Endothelial cell (in vitro differentiated cells): ENCODE measurements at places on chromosomes 7 and 10.

DNA sequence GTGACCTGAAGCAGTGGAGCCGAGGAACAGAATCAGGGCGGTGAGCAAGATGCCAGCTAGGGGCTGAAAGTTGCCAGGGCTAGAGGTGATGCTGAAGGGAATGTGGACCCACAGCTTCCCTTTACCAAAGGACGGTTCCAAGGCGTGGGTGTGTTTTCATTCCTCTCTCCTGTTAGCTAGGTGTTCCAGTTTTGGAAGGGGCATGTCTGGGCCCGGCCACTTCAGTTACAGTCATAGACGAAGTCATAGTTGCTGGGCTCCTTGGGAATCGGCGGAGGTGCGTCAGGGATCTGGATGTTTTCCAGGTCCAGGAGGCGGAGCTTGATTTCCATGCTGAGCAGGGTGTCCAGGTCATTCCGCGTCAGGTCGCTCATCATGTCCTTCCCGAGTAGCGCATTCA lies 131.0 kb upstream of the AOAH start:
- no peak for DNase-seq

GRCh38 chr7:111098011-111098925 lies 7.3 kb downstream of the LRRN3 start:
- DNase-seq: peak; percentile 33

GRCh38 chr10:84224411-84225028 lies 824 bp downstream of the LRIT2 start:
- DNase-seq: peak; percentile 53

GRCh38 chr7:140541513-140542227 lies 62.4 kb upstream of the MKRN1 start:
- peak; percentile 21 for DNase-seq

DNA sequence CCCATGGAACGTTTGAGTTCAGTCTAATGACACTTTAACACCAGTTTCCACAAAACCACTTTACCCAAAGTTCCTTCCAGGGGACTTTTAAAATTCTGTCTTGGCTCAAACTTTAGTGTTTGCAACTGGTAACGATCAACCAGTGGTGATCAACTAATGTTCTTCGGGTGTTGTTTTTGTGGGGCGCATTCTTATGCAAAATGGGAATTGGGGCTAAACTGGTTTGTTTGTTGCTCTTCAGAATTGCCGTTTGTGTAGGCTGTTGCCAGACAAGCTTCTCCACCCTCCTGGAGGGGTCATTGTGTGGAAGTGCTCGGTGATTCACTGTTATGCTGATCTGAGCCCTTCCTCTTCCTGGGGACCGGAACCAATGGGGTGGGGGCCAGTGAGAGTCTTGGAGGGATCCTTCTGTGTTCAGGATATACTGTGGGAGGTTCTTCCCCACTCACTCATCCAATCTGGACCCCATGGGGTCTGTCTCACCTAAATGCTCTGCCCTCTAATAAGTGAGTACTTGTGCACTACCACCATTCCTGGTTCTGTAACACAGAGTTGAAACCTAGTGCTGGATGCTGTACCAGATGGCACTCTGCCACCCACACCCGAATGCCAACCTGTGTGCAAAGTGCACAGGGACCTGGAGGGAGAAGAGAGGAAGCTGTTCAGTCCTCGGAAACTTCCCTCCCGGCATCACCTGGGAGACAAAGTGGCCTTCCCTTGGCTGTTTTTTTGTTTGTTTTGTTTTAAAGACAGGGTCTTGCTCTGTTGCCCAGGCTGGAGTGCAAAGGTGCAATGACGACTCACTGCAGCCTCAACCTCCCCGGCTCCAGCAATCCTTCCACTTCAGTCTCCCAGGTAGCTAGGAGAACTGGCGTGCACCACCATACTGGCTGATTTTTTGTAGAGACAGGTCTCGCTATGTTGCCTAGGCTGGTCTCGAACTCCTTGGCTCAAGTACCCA lies 2.1 kb downstream of the NFE2L3 start:
- DNase-seq: no peak

DNA sequence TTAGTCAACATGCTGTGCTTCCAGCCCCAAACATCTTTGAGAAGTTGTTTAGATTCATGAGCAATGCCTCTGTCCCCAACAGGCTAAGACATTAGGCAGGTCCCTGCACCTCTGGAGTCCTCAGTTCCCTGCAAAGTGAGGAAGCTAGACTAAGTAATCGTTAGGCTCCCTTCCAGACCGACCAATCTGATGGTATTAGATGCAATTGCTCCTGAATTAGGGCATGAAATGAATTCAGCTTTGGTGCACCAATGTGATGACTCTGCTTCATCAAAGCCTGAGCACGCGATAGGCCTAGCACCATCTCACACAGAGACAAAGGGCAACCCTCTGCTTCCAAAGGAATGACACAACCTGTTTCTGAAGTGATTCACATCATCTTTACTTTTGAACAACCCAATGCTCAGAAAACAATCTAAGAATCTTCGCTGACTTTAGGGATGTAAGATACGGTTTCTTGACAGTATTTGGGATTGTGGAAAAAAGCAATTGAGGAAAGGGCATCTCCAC lies 723 bp upstream of the TES start:
- DNase-seq: no peak

GRCh38 chr7:40587419-40587818 lies 452.6 kb downstream of the SUGCT start:
- DNase-seq: no peak

GRCh38 chr10:124323111-124323725 lies 95.5 kb downstream of the OAT start:
- DNase-seq: no peak

GRCh38 chr10:124318811-124319210 lies 99.9 kb downstream of the OAT start:
- DNase-seq: no peak

DNA sequence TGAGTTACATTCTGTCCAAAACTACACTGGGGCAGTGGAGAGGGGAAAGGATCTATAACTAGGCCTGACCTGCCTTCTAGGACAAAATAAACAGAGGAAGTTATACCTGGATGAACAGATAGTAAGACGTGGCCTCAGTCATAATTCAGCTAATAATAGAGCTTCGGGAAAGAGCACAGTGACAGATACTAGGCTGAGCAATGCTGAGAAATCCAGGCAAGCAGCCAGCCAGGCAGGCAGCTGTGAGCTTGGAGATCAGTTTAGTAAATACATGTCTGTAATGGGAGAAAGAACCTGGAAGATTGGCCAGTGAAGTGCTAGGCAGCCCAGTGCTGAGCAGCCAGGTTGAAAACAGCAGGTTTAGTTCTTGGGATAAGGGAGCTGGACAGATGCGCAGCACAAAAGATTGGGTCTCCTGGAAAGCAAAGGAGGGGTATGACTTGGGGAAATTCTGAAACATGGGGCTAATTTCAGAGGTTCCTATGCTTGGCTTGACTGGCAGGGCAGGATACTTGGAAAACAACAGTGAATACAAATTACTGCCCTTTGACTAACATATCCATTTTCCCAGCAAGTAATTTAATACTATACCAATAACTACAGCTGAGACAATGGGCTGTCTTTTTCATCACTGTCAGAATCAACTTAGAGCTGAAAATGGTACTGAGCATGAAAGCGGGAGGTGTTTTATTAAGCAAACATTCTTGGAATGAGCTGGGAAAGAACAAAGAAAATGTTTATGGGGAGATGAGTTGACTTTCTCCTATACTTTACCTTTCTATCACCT lies 140.8 kb downstream of the DGKB start:
- DNase-seq: no peak

- DNase-seq: no peak
Observed at GRCh38 chr7:29626730-29627129, 63.1 kb downstream of the PRR15 start.

DNA sequence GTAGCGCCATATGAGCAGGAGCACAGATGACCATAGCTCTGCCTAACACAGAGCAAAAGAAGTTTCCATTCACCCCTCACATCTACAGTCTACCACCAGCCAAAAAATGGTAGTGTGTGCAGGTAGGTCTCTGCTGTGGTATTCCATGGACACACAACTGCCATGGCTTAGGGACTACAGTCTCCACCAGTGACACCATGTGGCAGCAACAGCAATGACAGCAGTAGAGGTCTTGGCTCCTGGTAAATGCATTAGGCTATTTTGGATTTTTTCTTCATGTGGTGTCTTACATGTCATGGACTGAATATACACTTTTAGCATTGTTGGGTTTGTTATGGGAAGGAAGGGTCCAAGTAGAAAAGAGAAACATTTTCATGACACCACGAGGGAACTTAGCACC lies 70.1 kb upstream of the CABCOCO1 start:
- peak; percentile 15 for DNase-seq

- DNase-seq: no peak
Observed at GRCh38 chr10:109588259-109588658, 335.1 kb downstream of the XPNPEP1 start.

DNA sequence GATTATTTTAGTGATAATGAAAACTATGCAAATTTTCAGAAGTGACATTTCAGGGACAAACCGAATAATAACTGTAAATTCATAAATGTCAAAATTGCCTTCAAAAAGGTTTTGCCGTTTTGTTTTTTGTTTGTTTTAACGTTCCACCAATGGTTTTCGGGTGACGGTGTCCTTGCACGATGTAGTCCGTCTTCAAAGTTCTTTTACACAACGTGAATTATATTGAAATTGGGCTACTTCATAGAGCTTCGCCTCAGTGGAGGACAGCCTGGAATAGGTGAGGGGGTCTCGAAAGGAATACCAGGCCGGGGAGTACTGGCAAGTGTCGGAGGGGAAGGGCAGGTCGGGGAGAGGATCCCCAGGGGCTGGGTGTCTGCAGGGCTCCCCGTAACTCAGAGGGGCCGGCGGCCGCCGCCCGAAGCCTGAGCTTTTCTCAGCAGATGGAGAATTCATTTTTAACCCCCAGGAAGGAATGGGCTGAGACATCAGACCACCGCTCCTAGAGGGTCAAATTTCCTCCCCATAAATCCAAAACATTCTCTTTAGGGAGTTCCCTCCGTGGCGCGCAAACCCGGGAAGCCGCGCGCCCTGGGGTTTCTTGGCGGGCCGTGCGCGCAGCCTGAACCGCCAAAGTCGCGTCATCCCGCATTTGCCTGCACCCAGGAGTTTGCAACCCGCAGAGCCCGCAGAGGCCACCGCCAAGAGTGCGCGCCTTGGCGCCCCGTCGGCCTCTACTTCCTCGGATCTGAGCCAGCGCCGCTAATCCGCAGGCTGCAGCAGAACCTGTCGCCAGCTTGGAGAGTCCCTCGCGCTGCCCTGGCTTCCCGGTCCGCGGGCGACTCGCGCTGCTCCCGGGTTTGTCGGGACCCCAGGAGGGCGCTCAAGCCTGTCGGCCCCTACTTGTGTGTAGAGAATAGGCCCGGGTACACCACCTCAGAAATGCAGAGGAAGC lies 17.3 kb upstream of the EVX1 start:
- no peak for DNase-seq

DNA sequence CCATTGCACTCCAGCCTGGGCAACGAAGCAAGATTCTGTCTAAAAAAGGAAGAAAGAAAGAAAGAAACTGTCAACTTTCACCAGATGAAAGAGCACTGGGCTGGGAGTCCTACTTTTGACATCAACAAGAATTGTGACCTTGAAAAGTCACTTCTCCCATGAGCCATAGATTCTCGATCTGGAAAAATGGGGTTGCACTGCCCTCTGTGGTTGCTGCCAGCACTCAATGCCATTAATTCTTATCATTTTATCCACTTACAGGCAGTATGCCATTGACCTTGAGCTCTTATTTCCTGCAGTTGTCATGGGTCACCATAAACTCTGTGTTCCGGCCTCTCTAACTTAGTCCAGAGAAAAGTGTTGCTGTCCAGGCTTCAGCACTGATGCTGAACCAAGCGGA lies 137.2 kb downstream of the NOC3L start:
- DNase-seq: no peak

GRCh38 chr10:83127942-83128575 lies 1011.2 kb upstream of the GHITM start:
- no peak for DNase-seq

DNA sequence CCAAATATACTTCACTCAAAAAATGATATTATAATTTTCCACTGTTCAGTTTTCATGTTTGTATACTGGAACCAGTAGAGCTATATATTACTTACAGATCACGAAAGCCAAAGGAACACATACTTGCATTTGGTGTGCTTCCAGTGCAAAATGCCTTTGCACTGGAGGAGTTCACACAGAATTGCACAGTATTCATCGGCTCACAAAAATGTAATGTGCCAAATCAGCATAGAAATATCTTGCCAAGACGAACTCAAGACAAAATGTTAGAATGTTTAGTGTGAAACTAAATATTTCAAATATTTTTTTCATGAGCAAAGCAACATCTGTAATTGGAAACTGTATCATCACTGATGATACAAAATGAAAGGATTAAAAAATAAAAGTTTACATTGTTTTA lies 646.2 kb upstream of the SEMA3D start:
- DNase-seq: no peak

DNA sequence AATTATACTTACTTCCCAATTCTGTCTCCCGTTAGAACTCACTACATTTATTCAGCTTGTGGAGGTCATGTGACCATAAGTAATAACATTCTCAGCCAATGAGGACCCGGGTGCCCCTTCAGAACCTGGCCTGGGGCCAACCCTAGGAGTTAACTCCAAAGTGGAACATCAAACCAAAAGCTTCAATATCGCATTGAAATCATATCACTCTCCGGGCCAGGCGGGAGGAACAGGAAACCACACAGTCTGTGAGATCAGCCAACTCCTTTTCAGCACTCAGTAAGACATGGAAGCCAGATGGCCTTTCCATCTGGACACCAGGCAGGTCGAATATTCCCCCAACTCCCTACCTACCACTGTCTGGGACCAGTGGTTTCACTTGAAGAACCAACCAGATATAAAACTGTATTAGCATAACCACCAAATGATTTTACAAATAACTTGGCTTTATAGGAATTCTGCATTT lies 5.5 kb downstream of the CREB3L2 start:
- no peak for DNase-seq

- DNase-seq: no peak
Observed at GRCh38 chr7:22372863-22373262, 15.9 kb upstream of the RAPGEF5 start.

DNA sequence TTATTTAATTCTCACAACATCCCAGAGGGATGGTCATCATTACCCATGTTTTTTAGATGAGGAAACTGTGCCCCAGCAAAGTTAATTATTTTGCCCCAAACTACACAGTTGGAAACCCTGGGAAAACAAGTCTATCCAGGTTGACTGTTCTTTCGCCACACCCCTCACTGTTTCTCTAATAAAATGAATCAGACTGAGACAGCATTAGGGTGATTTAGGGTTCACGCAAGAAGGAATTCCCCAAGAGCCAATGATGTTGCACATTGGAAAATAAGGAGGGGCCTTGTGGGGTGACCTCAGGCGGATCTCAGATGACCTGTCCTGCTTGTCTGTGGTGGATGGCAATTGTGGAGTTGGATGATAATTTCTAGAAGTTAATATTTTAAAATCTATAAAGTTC lies 135.7 kb upstream of the TBX20 start:
- DNase-seq: no peak
